GM12891 (cell line): ENCODE measurements at places on chromosomes 16 and 17.

DNA sequence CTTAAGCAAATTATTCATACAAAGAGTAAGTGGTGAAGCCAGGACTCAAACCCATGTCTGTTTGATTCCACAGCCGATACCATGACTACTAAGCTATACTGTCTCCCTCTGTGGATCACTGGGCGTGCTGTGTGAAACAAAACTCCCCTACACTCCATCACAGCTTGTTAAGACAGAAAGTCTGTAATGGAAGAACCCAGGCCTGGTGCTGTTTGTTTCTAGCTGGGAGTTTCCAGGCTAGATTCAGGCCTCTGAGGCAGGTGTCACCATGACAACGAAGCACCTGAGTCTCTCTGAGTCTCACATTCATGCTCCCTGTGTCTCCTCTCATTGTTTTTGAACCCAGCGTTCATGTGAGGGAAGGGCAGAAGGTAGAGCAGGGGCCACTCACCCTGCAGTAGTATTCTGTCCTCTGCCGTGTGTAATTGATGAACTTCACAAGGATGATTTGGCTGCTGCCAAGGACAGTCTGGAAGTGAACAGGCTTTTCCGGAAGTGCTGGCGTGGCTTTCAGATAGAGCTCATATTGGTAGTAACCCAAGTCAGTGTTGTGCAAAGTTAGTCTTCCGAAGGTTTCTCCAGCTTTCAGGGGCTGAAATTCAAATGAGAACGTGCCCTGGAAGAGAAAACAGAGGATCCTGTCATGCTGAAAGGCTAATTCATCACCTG is 8.6 kb upstream of the VAC14 start:
- no peak for DNase-seq

- DNase-seq = no peak
Observed at GRCh38 chr16:2949705-2950352, 14.2 kb upstream of the KREMEN2 start.

GRCh38 chr16:30839523-30840227 is 52.7 kb upstream of the ZNF629 start:
- no peak for DNase-seq

DNA sequence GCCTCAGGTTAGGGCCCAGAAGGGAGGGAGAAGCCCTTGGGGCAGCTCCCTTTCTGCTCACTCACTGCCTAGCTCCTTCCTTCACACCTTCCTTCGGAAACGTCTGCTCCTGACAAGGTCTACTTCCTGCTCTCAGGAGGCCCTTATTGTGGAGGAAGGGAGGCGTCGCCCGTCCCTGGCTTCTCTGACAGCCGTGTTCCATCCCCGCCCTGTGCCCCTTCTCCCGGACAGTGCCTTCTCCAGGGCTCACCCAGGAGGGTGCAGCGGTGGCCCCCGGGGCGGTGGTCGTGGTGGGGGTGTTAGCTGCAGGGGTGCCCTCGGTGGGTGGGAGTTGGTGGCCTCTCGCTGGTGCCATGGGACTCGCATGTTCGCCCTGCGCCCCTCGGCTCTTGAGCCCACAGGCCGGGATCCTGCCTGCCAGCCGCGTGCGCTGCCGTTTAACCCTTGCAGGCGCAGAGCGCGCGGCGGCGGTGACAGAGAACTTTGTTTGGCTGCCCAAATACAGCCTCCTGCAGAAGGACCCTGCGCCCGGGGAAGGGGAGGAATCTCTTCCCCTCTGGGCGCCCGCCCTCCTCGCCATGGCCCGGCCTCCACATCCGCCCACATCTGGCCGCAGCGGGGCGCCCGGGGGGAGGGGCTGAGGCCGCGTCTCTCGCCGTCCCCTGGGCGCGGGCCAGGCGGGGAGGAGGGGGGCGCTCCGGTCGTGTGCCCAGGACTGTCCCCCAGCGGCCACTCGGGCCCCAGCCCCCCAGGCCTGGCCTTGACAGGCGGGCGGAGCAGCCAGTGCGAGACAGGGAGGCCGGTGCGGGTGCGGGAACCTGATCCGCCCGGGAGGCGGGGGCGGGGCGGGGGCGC is 231.9 kb downstream of the SEC14L1 start:
- DNase-seq = peak; percentile 79

DNA sequence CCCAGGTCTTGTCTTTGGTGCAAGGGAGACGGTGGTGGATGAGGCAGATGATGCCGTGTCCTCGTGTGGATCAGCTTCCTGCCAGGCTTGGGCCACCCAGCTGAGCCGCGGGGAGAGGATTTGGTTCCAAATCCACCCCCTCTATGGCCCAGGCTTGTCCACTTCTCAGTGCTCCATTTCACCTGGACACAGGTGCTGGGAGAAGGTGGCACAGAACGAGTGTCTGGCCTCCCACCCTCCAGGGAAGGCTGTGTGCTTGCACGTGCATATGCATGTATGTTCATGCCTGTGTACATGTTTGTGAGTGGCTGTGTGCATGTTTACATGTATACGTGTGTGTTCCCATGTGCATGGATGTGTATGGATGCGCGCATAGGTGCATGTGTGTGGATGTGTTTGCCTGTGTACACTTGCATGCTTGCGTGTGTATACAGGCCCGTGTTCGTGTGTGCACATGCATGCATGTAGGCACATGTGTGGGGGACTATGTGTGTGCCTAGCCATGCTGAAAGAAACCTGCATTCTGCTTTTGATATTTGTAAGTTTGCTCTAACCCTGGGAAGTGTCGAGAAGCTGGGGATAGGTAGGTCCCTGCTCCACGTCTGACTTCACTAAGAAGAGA is 196.3 kb downstream of the IRF8 start:
- no peak for DNase-seq

GRCh38 chr17:80718428-80718827 is 173.8 kb downstream of the RPTOR start:
- DNase-seq = no peak

DNA sequence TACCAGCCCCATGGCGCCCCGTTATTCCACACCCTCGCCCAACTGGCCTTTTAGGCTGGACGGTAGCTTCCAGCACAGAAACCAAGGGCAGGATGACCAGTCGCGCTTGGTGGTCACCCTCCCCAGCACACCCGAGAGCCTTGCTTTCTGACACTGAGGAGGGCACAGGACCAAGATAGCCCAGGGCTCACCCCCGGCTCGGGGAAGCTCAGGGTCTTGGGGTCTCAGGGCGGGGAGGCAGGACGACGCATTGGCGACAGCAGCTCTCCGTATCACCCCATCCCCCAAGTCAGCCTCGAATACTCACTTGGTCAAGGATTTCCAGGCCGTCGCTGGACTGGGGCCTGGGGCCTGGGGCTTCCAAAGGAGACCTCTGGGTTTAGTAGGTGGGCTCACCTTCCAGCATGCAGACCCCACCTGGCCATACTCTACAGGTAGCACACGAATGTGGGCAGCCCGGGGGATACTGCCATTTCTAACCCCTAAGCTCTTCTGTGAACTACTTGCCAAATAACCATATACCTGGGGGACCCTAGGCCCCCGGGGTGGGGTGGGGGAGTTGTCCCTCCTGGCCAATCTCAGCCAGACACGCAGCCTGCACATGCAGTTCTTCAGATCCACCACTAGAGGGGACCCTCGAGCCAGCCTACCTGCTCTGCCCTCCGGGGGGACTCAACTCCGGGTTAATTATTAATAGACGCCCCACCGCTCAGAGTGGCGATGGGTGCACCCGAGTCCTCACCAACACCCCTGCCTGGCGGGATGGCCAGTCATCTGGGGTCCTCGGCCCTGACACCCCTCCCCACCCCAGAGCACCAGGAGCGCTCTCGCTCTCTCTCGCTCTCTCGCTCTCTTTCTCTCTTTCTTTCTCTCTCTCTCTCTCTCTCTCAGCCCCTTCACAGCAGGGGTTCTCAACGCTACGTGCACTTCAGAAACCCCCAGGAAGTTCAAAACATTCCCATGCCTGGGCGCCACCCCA is 30.0 kb downstream of the TBC1D16 start:
- peak; percentile 93 for DNase-seq

DNA sequence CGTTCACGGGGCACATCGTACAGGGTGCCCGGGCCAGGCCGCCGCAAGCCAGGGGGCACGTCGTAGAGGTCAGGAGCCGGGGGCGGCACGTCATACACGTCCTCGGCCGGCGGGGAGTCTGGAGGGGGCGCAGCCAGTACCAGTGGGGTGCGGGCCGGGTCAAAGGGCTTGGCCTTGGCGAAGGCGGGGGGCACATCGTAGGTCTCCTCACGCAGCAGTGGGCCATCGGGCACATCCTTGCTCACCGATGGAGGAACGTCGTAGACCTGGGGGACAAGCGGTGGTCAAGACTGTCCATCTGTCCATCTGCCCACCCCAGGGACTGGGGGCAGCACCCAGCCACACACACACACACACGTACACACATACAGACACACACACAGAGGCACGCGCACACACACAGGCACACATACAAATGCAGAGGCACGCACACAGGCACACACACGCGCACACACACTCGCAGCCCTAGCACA is 15.7 kb downstream of the BCAR1 start:
- no peak for DNase-seq

DNA sequence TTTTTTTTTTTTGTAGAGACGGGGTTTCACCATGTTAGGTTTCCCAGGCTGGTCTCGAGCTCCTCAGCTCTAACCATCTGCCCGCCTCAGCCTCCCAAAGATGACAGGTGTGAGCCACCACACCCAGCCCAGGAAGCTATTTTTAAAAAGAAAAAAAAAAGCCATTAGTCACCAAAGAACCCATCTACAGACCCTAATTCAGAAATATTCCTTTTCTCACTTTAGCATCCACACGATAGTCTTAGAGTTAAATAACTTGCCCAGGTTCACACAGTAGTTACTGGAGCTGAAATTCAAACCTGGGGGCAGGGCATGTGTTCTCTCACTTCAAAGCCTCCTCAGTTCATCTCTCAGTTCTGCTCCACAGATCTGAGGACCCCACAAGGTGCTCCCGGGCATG is 70.3 kb upstream of the NOL11 start:
- no peak for DNase-seq

- no peak for DNase-seq
Observed at GRCh38 chr17:77657839-77658238, 300.7 kb upstream of the TNRC6C start.

GRCh38 chr16:14286368-14287230 is 215.5 kb downstream of the MRTFB start:
- DNase-seq = peak; percentile 44

DNA sequence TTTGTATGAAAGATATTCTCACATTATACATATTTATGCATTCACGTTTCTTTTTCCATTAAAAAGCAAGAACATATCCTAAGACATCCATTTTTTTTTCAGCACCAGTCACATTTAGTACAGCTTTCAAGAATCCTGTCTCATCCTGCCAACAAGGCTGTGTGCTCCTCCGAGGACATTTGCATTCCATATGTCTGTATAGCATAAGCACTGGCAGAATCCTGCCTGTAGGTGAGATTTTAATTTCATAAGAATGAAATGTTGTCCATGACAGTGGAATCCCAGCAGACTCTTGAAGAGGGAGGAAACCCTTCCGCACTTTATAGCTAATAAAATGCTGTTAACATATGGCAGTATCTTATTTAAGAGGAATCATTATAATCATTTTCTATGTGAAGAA is 2.9 kb upstream of the PMP22 start:
- no peak for DNase-seq

DNA sequence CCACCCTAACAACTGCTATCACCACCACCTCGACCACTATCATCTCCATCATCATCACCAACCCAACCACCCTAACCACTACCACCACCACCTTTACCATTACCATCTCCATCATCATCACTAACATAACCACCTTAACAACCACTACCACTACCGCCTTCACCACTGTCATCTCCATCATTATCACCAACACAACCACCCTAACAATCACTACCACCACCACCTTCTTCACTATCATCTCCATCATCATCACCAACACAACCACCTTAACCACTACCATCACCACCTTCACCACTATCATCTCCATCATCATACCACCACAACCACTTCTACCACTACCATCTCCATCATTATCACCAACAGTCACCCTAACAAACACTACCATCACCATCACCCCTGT is 101.4 kb downstream of the BANP start:
- DNase-seq = no peak

GRCh38 chr16:62638964-62639870 is 603.0 kb upstream of the CDH8 start:
- DNase-seq = no peak

- DNase-seq = no peak
Observed at GRCh38 chr17:20276421-20276820, 190.9 kb downstream of the LGALS9B start.

GRCh38 chr16:84913315-84913714 is 93.5 kb downstream of the CRISPLD2 start:
- DNase-seq = no peak

GRCh38 chr16:67269766-67270165 is 9.6 kb upstream of the PLEKHG4 start:
- DNase-seq = no peak

- DNase-seq = no peak
Observed at GRCh38 chr17:43976963-43977837, 23.5 kb upstream of the PYY start.
